ENCODE measurements at places on chromosomes 3 and 15.

DNA sequence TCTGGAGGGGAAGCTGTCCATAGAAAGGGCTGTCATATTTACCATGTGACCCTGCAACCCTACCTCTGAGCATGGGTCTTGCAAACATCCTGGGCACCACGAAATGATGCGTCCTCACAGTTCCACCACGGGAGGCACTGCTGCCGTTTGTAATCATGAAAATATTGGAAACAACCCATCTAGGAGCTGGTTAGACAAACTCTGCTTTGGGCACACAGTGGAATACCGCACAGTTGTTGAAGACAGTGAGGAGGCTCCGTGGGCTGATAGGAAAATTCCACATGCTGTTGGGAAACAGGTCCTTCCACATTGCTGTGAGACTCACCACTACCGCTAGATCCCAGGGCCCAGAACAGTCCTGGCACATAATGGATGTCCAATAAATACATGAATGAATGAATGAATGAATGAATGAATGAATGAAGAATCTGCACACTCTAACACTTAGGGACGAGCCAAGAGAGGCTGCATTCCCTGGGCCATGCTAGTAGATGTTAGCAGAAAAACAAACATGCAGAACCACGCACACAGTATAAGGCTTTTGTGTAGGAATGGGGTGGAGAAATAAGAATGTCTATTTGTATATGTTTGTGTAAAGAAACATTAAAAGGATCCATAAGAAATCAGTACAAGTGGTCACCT lies 40.6 kb downstream of the TPRA1 start:
- DNase-seq = no peak

DNA sequence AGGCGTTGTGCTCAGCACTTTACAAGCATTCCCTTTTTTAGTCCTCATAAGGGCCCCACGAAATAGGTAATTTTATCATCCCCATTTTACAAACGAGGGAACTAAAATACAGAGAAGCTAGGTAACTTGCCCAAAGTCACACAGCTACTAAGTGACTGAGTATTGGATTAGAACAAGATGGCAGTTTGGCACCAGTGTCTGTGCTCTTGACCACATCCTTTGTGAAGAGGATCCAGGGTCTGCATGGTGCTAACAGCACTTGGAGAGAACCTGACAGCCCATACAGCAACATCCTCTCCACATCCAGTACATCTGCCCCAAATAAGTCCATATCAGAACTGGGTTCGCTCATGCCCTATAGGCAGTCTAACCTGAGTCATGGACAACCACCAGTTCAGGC lies 21.8 kb upstream of the DAPK2 start:
- no peak for DNase-seq

DNA sequence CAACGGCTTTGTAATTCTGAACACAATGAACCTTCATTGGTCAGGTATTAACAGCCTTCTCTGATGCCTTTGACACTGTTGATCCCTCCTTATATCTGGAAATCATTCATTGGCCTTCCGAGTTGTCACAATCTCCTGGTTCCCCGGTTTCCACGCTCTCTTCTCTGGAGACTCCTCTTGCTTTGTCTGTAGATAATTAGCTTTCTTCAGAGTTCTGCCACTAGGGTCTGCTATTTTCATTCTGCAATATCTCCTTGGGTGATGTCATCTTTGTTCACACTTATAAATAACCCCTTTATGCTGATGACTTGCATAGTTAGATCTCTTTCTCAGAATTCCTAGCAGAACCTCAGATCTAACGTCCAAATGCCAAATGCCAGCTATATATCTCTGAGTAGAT lies 583.8 kb upstream of the ZNF717 start:
- DNase-seq = no peak

GRCh38 chr3:8210882-8211341 lies 290.7 kb upstream of the LMCD1 start:
- no peak for DNase-seq

- DNase-seq = no peak
Observed at GRCh38 chr15:73403171-73403570, 34.4 kb upstream of the HCN4 start.

DNA sequence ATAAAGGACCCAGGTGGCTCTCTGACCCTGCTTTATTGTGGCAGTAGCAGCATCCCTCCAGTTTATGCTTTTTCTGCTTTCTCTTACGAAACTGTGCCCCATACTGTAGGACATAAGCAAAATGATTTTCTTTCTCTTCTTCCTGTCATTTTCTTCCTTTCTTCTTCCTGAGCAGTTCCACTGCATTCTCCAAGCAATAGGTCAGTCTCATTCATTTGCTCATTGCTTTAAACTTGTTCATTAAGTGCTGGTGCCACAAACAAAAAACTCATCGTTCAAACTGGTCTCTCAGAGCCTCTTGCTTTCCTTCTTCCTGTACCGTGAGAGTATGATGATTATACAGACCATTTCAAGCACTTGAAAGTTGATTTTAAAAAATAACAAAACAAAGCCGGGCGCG lies 66.8 kb downstream of the PDE8A start:
- DNase-seq = no peak

- DNase-seq = no peak
Observed at GRCh38 chr3:124121379-124122312, 129.7 kb upstream of the ROPN1 start.

- no peak for DNase-seq
Observed at GRCh38 chr3:123066599-123066895, 278 bp upstream of the PDIA5 start.

- no peak for DNase-seq
Observed at GRCh38 chr15:74937272-74937589, 642 bp downstream of the COX5A start.

DNA sequence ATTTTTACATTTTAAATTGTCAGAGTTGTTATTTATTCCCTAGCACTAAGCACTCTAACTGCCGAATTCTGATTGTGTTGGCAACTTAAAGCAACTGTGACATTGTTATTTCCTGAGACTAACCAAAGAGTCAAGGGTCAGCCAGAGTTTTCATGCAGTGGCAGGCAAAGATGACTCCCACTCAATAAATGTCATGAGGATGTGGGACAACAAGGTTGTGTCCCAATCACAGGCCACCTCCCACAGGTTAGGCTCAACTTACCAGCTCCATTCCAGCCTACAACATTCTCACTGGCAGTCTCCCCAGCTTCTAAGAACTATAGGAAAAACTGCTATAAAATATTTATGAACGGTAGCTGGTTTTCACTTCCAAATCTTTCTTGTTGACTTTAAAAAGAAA lies 80.1 kb downstream of the RSL24D1 start:
- DNase-seq = no peak

- no peak for DNase-seq
Observed at GRCh38 chr3:170600005-170600624, 14.2 kb upstream of the SLC7A14 start.

- DNase-seq = no peak
Observed at GRCh38 chr3:98359993-98360675, 6.5 kb downstream of the OR5K4 start.

- DNase-seq = no peak
Observed at GRCh38 chr3:39641274-39641673, 168.1 kb upstream of the MYRIP start.

GRCh38 chr15:35054380-35054779 lies 30.7 kb downstream of the NANOGP8 start:
- no peak for DNase-seq

GRCh38 chr15:43249236-43249635 lies 17.5 kb downstream of the TGM5 start:
- DNase-seq = no peak

DNA sequence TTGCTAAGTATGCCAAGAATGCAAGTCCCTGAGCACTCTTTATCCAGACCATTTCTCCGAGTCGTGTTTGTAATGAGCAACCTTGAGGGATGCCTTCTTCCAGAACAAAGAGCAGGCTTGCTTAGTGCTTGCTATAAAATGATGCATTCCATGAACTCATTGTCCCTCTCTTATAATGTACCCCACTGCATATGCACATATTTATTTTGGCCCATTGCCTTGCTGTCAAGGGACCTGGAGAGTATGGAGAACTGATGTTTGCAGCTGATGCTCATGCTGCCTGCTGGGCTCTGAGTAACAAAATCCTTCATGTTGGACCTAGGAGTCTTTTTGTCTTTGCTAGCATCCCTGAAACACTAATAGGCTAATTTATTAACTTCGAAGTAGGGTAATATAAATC lies 97.8 kb upstream of the AADACL2 start:
- no peak for DNase-seq

GRCh38 chr15:42066764-42067415 lies 27.5 kb downstream of the PLA2G4D start:
- DNase-seq = no peak

DNA sequence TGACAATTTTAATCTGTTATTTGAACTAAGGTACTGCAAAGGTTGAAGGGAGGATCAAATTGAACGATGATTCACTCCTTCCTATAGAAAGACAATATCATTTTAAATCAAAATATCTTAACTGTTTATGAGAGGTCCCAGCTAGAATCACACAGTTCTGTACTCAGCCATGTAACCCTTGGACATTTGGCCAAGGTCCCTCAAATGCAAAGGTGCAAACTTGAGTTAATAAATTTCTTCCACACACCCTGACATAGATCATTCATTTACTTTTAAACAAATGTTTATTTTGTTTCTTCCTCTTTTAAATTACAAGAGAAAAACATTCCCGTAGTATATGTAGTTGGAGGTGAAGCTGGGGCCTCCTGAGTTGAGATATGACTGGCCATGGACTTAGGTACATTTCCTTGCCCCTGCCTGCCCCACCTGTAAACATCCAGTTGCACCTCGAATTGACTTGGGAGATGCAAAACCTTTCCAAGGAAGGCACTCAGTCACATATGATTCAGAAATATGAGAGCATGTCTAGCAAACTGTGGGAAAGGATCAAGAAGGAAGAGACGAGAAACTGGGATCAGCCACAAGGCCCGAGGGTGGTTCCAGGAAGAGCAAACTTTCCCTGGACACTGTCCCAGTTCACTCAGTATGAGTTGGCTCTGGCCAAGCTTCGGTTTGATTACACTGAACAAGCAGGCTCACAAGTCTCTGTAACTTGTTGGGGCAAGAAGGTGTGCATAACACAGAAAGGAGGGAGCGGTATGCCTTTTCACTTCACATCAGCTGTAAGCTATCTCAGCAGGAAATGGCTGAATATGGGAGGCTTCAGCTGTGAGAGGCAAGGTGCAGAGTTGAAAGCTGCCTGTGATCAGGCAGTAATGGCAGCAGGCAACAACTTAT lies 6.7 kb downstream of the TNFSF10 start:
- peak; percentile 47 for DNase-seq

- no peak for DNase-seq
Observed at GRCh38 chr3:84245789-84246188, 713.0 kb upstream of the CADM2 start.

GRCh38 chr3:166071-166470 lies 30.5 kb upstream of the CHL1 start:
- DNase-seq = no peak

- no peak for DNase-seq
Observed at GRCh38 chr3:10398341-10398740, 77.4 kb upstream of the SEC13 start.

- DNase-seq = no peak
Observed at GRCh38 chr3:71210257-71211007, 373.1 kb downstream of the FOXP1 start.

DNA sequence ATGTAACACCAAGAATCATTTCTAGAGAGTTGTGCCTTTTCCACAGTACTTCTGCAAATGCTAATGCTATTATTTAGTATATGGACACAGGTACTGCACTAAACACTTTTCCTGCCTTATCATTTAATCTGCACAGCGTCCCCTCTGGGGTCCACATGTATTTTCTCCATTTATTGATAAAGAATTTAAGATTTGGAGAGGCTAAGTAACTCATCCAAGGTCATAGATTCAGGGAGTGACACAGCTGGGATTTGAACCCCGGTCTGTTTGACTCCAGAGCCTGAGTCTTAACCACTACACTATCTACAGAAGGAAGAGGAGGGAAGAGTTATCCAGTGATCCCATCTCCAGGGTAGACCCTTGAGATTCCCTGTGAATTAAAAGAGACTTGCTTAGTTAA lies 24.9 kb upstream of the TPRG1 start:
- no peak for DNase-seq

- no peak for DNase-seq
Observed at GRCh38 chr15:34358367-34358766, 8.6 kb downstream of the LPCAT4 start.

DNA sequence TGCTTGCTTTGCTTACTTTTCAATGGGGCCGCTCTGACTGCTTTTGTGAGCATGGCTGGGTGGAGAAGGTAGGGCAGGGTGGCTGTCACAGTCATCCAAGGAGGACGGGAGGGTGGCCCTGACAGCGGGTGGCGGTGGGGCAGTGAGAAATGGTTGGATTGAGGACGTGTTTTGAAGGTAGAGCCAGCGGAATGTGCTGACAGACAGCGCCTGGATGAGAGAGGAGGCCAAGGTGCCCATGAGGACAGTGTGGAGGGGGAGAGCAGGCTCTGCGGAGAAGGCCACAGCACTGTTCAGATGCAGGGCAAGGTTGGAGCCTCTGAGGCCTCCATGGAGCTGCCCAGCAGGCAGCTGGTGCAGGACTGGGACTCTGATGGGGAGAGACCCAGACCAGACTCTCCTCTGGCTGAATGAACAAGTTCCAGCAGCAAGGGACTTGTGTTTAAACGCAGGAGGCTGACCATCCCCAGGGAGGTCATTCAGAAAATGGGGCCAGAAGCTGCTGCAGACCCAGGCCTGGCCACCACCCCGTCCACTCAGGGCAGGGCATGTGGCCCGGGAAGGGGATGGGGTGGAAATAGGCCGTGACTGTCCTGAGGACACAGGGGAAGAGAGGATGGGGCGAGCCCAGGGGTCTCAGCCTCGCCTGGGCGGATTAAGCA lies 120.3 kb upstream of the PRR20G start:
- no peak for DNase-seq

DNA sequence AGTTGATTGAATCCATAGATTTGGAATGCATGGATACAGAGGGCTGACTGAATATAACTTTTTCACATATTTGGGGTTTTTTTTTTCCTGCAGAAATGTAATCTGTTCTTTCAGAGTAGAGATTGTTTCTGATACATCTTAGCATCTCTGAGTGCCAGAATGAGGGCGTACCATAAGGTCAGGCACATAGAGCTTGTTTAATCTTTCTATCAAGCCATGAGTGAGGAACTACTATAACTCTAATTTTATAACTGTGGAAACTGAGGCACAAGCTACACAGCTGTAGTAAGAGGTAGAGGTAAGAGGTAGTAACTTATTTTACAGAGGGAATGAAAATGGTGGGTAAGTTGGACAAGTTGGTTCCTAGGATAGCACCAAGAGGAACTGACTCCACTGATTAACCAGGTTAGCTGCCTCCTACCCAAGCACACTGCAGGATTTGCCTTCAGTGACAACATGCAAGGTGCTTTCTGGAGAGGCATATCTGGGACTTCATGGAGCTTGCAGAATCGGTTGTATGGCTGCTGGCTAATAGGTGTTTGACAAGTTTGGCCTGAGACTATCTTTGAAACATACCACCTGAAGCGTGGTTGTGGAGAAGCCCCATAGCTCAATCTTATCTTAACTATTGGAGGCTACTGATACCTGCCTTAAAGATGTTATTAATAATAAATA lies 23.5 kb upstream of the HACD2 start:
- no peak for DNase-seq

GRCh38 chr3:160801386-160802118 lies 45.5 kb downstream of the PPM1L start:
- peak; percentile 34 for DNase-seq
